ENCODE measurements at places on chromosomes 16 and 17. TPM values are rescaled to one million over a fixed set of nuclear protein-coding genes. Genes with fewer than 3 reads are reported as not detected.

Gene ACSM2A
- total RNA-seq: not detected

Gene KRT32
- not detected for total RNA-seq

Gene CACNG3
- not detected for total RNA-seq

Gene NPIPA8
- total RNA-seq: not detected

Measured in nasal cavity respiratory epithelium epithelial cell of viscerocranial mucosa (primary cell).